Stimulated activated CD4-positive, alpha-beta T cell treated with anti-CD3 and anti-CD28 coated beads, Interleukin-2, amount 100 ng/mL, for 24 hours (primary cell): ENCODE measurements at places on chromosomes 2 and 18.
A peak's percentile ranks its signal among the peaks of the same experiment; 100 is the strongest.

- no peak for DNase-seq
Measured at GRCh38 chr2:236730393-236730792, 160.8 kb downstream of the ACKR3 start.

GRCh38 chr18:55462652-55463051 lies 125.3 kb downstream of the TCF4 start:
- DNase-seq: no peak

- peak; percentile 47 for DNase-seq
Measured at GRCh38 chr18:5066380-5066977, 130.6 kb downstream of the AKAIN1 start.

DNA sequence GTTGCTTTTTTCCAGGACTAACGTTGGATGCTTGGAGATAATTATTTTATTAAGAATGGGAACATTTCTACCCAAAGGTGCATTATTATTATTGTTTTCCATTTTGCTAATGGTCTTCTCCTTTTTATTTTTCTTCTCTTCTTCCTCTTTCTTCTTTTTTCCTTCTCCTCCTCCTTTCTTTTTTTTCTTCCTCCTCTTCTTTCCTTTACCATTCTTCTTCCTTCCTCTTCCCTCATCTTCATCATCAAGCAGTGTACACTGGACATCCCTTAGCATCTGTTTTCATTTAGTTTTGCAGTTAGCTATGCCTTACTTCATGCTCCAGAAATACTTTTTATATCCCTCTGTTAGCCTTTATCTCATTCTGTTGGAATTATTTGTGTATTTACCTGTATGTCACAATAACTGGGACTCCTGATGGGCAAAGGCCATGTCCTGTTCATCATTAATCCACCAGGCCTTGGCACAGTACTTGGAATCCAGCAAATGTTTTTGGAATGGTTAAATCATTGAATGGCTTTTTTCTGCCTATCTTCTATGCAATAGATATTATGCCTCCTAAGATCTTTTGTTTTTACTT lies 162.7 kb downstream of the CAMKMT start:
- DNase-seq: no peak

GRCh38 chr18:23669804-23670405 lies 7.2 kb upstream of the ANKRD29 start:
- DNase-seq: no peak

- no peak for DNase-seq
Measured at GRCh38 chr2:85011747-85012146, 40.8 kb downstream of the KCMF1 start.

GRCh38 chr2:31271851-31272267 lies 37.9 kb downstream of the EHD3 start:
- DNase-seq: no peak

DNA sequence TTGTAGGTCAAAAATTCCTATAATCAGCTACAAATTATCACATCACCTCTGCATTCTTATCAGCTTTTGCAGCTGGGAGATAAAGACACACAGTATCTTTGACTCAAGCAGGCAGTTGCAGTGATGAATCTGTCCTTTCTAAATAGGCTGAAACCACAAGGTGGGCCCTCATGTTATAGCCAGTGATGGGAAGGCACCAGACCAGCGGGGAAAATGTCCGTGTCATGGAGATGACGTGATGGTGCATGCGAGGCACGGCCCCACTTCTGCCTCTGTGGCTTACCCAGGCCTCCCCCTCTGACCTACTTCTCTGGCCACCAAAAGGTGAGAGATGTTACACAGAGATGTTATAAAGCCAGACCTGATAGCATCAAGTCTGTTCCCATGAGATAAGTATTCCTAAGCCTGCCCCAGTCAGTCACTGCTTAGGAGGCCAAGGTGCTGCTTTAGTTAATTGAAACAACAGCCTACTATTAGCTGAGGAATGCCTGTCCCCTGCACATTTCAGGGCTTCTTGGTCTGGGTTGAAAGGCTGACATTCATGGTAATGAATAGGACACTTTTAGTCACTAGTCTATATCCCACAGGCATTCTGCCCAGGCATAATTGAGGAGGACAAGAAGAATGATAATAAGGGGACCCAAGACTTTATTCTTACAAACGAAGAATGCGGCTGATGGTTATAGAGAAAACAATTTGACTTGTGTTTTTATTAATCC lies 327.9 kb downstream of the LPIN1 start:
- no peak for DNase-seq

DNA sequence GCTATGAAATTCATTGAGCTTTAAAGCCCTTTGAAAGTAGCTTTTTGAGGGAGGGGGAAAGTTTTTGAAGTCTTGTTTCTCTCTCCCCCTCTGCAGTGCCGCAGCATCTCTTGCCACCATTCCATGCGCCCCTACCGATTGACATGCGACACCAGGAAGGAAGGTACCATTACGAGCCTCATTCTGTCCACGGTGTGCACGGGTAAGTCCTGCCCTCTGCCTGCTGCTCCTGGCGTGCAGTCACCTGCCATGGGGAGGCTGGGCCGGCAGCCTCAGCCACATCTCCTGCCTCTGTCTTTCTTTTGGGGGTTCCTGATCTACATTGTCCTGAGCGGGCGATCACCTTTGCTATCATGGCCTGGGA lies 191.6 kb downstream of the GLI2 start:
- DNase-seq: no peak

DNA sequence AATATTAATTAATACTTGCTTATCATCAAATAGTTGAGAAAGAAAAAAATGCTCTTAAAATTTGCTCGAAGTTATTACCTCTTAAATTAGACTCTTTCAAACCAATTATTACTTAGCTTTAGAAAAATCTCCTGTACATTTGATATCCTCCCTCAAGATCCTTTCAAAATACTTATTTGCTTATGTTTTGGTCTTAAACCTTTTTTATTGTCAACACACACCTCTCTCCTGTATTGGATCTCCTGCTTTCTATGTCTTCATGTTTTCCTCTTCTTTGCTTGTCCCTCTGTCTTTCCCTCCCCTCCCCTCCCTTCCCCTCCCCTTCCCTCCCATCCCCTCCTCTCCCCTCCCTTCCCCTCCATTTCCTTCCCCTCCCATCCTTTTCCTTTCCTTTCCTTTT lies 14.0 kb downstream of the OSBPL6 start:
- no peak for DNase-seq

DNA sequence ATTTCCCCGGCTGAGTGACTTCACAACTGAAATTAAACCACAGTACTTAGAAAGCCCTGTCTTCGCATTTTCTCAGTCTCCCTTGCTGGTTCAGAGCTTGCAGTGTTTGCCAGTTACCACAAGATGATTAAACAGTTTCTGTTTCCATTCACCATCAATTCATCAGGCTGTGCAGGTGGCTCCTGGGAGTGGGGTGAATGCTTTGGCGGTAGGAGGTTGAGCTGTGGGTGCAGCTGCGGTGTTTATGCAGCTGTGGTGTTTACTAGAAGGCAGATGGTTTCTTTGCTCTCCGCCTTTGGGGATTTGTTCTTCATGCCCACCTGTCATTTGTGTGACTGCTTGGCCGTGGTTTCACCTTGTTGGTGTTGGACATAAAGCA lies 16.1 kb downstream of the ACOXL start:
- peak; percentile 70 for DNase-seq

DNA sequence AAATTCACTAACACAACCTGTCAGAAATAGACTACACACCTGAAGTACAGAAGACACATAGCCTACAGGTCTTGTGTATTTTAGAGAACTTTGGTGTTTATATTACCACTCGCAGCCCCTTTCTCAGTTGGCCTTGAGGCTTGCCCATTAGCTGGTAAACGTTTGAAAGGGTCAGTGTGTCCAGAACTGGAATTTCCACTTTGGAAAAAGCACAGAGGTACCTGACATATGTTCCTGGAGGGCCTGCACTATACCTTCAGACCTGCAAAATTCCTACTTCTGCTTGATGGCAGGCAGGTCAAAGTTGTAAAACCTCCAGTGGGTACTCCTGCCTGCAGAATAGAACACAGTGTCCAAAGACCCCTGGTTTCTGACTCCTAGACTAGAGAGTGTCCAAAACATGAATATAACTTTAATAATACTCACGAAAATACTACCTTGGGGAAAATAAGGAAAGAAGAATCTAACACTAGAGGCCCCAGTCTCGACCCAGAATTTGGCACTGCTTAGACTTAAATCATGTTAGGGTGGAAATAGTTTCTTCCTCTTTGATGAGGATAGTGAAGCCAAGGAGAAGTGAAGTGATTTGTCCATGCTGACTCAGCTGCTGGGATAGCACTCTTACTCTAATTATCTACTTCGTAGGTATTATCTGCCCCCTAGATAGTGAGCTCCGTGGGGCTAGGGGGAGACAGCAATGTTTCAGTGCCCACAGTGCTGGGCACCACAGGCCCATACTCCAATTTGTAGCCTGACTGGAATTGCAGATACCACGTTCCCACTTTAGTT lies 2.8 kb downstream of the KCTD1 start:
- no peak for DNase-seq

DNA sequence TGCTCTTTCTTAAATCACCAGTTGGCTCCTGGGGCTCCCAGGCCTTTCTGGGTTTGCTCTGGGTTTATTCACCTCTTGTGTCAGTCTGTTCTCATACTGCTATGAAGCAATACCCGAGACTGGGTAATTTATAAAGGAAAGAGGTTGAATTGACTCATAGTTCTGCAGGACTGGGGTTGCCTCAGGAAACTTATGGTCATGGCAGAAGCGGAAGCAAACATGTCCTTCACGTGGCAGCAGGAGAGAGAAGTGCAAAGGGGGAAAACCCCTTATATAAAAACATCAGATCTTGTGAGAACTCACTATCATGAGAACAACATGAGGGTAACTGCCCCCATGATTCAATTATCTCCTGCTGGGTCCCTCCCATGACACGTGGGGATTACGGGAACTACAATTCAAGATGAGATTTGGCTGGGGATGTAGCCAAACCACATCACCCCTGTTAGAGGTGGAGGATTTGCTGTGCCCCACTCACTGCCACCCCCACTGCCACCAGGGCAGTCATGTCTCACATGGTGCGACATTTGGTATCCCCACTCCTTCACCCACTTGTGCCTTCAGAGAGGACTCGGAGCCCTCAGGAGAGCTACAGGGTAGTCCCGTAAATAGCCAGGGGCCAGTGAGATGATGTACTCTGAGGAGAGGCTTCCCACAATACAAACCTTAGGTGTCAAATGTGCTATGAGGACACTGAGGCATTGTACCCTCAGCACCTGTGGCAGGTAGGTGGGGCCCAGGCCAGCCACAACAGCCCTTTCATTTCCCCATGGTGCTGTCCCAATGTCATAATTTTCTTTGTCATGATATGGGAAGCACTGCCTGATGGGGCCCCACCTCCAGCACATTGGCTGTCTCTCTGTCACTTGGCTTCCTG lies 35.7 kb downstream of the CDC42EP3 start:
- DNase-seq: peak; percentile 72

GRCh38 chr18:58393295-58393694 lies 235.6 kb downstream of the ALPK2 start:
- no peak for DNase-seq

- DNase-seq: no peak
Measured at GRCh38 chr18:43789234-43790000, 512.1 kb upstream of the SYT4 start.

- no peak for DNase-seq
Measured at GRCh38 chr2:27942612-27943547, 52.4 kb downstream of the BABAM2 start.

DNA sequence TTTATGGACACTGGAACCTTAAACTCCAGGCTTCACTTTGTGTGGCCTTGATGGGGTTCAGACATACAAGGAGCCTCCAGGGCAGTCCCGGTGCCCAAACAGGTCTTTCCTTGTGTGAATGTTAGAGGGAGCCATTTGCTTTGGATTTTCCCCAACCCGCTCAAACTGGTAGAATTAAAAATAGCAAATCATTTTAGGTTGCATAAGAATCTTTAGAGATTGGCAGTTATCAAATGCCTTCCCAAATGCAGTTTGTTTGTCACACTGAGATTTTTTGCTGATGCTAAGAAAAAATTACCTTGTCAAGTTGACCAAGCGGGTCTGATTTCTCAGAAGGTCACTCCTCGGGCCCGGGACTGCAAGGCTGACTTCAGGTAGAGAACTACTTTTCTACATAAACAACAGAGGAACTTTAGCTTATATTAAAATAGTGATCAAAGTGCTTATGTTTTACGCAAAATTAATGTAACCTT lies 36.4 kb downstream of the ATP6V1C2 start:
- DNase-seq: no peak

- DNase-seq: no peak
Measured at GRCh38 chr18:42305869-42306593, 351.0 kb downstream of the PIK3C3 start.

- peak; percentile 49 for DNase-seq
Measured at GRCh38 chr2:181123798-181124231, 143.4 kb downstream of the UBE2E3 start.

- no peak for DNase-seq
Measured at GRCh38 chr2:71974846-71975245, 172.8 kb downstream of the CYP26B1 start.

- no peak for DNase-seq
Measured at GRCh38 chr2:69383176-69383812, 3.7 kb downstream of the GFPT1 start.

DNA sequence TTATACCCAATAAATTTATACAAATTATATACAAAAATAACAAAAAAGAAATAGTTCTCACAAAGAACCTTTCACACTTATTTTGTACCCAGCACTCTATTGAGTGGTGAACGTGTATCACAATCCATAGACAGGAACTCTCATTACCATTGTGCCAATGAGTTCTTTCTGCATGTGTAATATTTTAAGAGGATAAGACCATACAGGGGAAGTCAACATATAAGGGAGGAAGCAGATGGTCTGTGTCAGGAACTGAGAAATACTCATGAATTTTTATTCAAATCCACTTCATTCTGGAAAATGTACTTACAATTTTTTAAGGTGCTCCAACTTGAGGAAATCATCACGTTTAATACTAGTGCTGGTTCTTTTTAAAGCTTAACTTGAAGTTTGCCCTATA lies 27.1 kb upstream of the ELOA2 start:
- DNase-seq: no peak

GRCh38 chr18:34760444-34760843 lies 50.3 kb downstream of the DTNA start:
- DNase-seq: no peak

DNA sequence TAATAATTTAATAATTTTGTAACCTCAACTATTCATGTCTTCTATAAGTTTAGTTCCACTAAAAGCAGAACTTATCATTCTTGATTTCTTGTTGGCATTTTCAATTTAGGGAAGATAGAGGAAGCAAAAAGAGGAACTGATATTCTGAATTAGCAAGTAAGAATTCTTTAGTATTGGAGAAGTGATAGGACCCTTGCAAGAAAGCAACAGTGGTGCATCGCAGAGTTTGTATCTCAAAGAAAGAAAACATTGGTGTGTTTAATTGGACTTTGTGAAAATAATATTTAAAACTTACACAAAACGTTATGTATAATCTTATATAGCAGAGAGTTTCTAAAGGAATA lies 36.5 kb upstream of the TNFRSF11A start:
- DNase-seq: no peak

GRCh38 chr18:23453680-23454058 lies 582 bp downstream of the RIOK3 start:
- DNase-seq: no peak
